ENCODE measurements at places on chromosomes 6 and 20. TPM values are rescaled to one million over a fixed set of nuclear protein-coding genes. Genes with fewer than 3 reads are reported as not detected.

The SLC13A3 gene
- not detected for total RNA-seq

The GLP1R gene
- not detected for total RNA-seq

The TRAPPC3L gene
- not detected for total RNA-seq

The CRNKL1 gene
- total RNA-seq: 18.1 TPM

The OR2J3 gene
- not detected for total RNA-seq

The CCN6 gene
- total RNA-seq: not detected

The FAM184A gene
- 3.8 TPM for total RNA-seq

The FOXS1 gene
- total RNA-seq: not detected

The HLA-DQA1 gene
- 21.5 TPM for total RNA-seq

The HLA-DMA gene
- 32.7 TPM for total RNA-seq

The CITED2 gene
- total RNA-seq: 51.5 TPM

The SLC44A4 gene
- not detected for total RNA-seq

The HLA-G gene
- total RNA-seq: 1.8 TPM

The FHL5 gene
- total RNA-seq: not detected

The PAK5 gene
- total RNA-seq: not detected

The STMND1 gene
- not detected for total RNA-seq

The KHDRBS2 gene
- not detected for total RNA-seq

The AARS2 gene
- total RNA-seq: 17.5 TPM

The RAET1L gene
- total RNA-seq: not detected

The PLN gene
- total RNA-seq: not detected

The BMP2 gene
- total RNA-seq: not detected

The BNIP5 gene
- total RNA-seq: not detected

The TMEM170B gene
- 0.23 TPM for total RNA-seq

The AKAP12 gene
- 5.0 TPM for total RNA-seq

The ASIP gene
- not detected for total RNA-seq

The TREM1 gene
- total RNA-seq: not detected

The C20orf141 gene
- total RNA-seq: not detected

The C6orf132 gene
- 0.05 TPM for total RNA-seq

The MROH8 gene
- total RNA-seq: 1.6 TPM

The FITM2 gene
- total RNA-seq: 3.3 TPM

The RIMS4 gene
- not detected for total RNA-seq

The CD24 gene
- total RNA-seq: 0.14 TPM

The SLC35D3 gene
- not detected for total RNA-seq

The C6orf15 gene
- not detected for total RNA-seq

The NOTCH4 gene
- total RNA-seq: 0.16 TPM

The CDH4 gene
- 0.05 TPM for total RNA-seq
